Fibroblast of mammary gland (primary cell): ENCODE measurements at places on chromosomes 1 and 21.

- no peak for DNase-seq
Measured at GRCh38 chr1:246690100-246690499, 34.1 kb upstream of the SCCPDH start.

- no peak for DNase-seq
Measured at GRCh38 chr21:42725416-42725930, 72.1 kb downstream of the PDE9A start.

- no peak for DNase-seq
Measured at GRCh38 chr1:234135501-234135900, 231.0 kb downstream of the SLC35F3 start.

DNA sequence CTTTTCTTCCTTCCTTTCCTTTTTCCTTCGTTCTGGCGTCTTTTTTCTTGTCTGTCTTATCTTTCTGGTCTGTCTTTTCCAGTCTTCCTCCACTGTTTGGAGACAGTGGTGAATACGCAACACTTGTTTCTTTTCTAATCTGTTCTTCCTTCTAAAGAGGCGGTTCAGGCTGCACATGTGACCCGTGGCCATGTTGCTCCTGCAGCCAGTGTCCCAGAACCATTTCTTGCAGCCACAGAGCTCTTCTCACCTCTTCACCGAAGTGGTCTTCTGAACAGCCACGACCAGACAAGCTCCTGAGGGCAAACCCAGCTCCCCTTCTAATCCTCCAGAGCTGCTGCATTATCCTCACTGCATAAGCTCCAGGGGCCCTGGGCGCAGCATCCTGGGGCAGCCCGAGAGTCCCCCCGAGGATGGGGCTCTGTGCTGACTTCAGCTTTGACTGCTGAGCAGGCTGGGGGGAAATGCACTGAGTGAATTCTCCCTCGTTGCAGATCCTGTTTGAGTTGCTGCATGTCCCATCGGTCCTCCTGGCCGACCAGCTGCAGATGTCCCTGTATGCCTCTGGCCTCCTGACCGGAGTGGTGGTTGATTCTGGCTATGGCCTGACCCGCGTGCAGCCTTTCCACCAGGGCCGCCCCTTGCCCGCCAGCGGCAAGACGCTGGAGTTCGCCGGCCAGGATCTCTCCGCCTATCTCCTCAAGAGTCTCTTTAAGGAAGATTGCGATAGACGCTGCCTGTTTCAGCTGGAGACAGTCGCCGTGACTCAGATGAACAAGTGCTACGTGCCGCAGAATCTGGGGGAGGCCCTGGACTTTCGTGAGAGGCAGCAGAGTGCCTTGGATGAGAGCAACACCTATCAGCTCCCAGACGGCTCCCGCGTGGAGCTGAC is 70.4 kb downstream of the ACTL8 start:
- DNase-seq, result peak; percentile 23

- DNase-seq, result no peak
Measured at GRCh38 chr1:45035631-45036301, 23.7 kb downstream of the UROD start.

GRCh38 chr1:94817712-94818111 is 2.4 kb upstream of the SLC44A3 start:
- DNase-seq, result no peak

DNA sequence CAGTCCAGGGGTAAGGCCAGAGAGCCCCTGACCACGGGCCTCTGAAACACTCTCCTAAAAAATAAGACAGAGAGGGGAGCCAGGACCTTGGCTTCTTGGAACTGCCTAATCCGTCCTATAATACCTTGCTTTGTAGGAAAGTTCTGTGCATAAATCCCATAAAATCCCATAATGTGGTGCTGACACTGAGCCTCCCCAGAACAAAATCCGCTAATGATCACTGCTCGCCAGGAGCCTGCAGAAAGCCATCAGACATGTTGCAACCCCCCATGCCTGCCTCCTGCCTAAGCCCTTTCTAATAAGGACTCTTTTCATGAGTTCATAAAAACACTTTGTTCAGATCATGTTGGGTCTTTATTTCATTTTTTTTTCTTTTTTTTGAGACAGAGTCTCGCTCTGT is 9.3 kb upstream of the DHRS3 start:
- no peak for DNase-seq

DNA sequence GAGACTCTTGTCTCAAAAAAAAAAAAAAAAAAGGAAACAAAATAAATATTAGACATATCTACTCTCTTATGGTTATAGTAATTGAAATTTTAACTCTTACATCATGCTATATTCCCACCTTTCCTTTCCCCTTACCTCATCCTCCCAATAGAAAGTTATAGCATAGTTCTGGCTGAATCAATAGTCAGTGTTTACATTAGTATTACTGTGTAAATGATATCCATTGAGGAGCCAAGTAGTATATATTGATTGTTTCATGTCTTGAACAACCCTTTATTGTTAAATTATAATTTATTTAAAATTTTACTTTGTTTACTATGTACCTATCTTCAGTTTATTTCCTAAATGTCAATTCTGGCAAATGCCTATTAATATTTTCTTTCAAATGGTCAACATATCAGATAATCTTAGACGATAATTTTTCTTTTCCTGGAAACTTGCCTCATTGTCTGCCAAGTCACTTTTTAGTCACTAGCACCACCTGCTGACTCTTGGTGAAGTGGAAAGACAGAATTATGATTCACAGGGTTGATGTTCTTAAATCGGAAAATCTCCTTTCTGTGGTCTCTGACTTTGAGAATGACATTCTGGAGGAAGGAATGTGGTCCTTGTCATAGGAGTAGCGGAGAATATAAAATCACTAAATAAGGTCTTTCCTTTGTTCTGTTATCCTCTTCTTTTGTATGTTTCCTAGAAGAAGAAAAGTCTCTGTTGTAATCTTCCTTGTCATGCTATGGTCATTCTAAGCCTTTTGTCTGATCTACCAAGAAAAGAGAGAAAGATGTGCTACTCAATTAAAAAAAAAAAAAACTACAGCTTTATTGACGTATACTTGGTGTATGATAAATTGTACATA is 8.6 kb downstream of the HJV start:
- peak; percentile 89 for DNase-seq

GRCh38 chr1:147334292-147334691 is 91.8 kb downstream of the CHD1L start:
- no peak for DNase-seq

DNA sequence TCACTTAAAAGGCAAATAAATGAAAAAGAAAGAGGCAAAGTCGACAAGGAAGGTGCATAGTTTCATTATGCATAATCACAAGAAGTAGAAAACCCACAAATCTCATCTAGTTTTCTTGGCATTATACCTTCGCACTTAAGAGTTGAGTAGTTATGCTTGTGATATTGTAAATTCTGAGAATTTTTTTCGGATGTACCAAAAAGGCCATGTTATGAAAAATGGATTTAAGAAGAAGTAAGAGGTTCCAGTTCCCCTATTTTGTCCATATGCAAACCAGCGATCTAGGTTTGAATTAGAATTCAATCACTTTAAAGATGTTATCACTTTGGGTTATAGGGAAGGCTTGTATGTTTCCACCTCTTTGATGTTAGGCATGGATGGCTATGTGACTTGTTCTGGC is 7.9 kb upstream of the ERICH3 start:
- no peak for DNase-seq

GRCh38 chr21:34793471-34793870 is 124.7 kb downstream of the CLIC6 start:
- no peak for DNase-seq

DNA sequence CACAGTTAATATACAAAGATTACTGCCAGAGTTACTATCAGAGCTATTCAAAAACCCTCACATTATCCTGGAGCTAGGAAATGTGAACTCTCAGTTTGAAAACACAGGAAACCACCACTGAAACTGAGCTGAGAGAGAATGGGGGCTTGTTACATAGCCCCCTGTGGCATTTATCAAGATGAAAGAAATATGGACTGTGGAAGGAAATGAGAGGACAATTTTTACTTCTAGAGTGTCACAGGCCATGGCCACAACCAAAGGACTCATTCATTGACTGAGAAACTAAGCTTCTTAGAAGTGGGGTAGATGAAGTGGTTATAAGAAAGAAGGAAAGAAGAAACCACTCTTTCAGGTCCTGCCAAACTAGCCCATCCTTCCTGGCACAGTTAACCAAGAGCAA is 25.3 kb downstream of the DSTYK start:
- DNase-seq, result no peak

- DNase-seq, result peak; percentile 81
Measured at GRCh38 chr1:58779801-58780382, 4.0 kb downstream of the JUN start.

GRCh38 chr1:89781494-89782126 is 39.2 kb upstream of the LRRC8D start:
- DNase-seq, result peak; percentile 19

GRCh38 chr1:67889953-67890567 is 56.8 kb upstream of the GNG12 start:
- DNase-seq, result peak; percentile 92

GRCh38 chr1:99766378-99766800 is at the start of gene FRRS1:
Gene FRRS1, minus strand, starts transcription at chr1:99766635. Its CDS starts 17,867 bp downstream, at chr1:99748768.
- DNase-seq, result peak; percentile 71

- no peak for DNase-seq
Measured at GRCh38 chr1:159056069-159056698, 20.4 kb downstream of the AIM2 start.

DNA sequence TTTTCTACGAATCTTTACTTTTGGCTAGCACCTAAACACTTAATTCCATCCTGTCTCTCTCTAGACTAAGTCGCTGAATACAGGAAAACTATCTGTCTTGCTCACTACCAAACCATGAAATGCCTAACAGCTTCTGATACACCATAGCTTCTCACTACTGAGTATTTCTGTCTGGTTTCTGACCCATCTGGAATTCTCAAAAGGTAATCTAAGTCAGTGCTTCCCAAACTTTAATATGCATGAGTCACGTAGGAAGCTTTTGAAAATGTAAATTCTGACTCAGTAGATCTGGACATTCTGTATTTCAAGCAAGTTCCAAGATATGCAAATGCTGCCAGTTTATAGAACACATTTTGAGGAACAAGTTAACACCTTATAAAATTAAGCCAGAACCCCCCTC is 9.2 kb upstream of the OVGP1 start:
- DNase-seq, result peak; percentile 57

- DNase-seq, result no peak
Measured at GRCh38 chr1:71068325-71069240, 12.3 kb downstream of the ZRANB2 start.

DNA sequence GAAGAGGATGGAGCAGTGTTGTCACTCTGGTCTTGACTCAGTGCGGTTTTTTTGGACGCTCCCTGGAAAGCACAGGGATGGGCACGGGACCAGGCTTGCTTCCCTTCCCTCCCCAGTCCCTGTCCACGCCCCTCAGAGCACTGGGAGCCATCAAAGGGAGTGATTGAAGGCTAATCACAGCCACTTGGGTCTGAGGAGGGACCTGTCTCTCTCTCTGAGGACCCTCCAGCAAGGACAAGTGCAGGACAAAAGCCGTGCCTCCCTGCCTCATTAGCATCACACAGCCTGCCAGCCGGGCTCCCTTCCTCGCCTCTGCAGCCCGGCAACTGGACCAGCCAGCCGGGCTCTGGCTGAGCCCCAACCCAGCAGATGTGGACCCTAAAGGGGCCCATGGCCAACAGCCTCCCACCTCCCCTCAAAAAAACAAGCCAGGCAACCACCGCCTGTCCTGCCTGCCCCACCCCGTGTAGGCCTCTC is 18.6 kb upstream of the PDZK1IP1 start:
- peak; percentile 43 for DNase-seq

- DNase-seq, result peak; percentile 93
Measured at GRCh38 chr1:162023547-162024501, at the start of gene OLFML2B. Gene OLFML2B, minus strand, starts transcription at chr1:162023869. Its CDS starts 439 bp downstream, at chr1:162023430.

DNA sequence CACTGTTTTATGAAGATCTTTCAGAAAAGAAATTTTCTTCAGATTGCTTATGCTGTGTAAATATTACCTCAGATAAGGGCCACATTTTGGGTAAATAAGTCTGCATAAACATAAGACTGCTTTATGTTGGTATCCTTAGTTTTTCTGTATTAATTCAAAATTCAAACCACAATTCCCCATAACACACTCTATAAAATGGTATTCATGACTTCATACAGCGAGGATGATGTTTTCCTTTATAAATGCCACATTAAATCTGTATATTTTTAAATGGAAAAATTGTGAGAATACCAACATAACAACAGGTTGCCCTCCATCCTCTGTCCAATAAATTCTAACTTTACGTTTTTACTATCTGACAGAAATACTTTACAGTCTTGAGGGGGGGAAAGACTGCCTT is 248.7 kb upstream of the CXADR start:
- DNase-seq, result no peak

DNA sequence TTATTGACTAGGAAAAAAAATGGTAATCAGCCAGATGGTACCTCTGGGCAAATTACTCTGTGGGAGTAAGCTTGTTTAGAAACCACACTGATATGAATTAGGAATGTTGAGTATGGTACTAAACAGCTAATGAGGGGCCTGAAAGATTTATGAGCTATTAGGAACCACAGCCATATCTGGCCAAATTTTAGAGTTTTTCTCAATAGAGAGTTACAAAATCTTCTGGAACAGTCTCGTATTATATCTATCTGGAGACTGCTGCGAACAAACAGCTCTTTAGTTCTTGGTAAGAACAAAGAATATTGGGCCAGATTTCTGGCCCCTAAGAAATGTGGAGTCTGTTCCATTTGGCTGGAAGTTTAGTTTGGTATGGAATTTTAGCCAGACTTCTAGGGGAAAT is 4.9 kb upstream of the PODN start:
- peak; percentile 25 for DNase-seq

DNA sequence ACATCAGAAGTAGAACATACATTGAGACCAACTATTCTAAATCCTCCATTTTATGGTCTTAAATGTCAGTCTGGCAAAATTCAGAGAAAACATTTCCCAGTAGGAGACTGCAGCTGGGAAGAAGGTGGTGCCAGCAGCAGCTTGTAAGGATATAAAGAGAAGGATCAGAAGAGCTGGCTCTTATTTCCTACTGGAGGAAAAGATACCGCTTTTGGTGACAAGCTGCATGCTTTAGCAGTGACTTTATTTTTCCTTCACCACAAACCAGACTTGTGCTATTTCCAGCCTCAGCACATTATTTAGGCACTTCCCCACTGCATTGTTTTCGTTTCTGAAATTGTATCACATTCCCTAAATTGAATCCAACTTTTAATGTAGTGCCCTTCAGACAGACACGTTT is 28.4 kb downstream of the RNF11 start:
- peak; percentile 91 for DNase-seq

DNA sequence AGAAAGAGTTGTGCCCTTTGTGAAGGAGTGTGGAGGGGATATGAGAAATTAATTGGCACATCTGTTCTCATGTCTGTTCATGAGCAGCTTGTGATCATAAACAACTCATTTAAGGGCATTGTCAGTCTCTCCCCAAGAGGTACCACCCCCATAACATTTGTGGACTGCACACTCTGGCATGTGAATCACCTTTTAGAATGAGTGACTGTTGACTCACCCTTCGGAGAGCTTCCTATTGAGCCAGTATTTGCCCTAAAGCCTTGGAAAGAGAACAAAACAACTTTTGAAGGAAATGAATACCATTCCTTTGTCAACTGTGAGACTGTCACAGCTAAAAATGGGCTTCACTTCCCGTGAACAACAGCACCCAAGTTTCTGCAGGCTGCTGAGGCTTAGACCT is 27.5 kb upstream of the MYSM1 start:
- DNase-seq, result peak; percentile 90
